ENCODE measurements at places on chromosomes 12 and 14.

DNA sequence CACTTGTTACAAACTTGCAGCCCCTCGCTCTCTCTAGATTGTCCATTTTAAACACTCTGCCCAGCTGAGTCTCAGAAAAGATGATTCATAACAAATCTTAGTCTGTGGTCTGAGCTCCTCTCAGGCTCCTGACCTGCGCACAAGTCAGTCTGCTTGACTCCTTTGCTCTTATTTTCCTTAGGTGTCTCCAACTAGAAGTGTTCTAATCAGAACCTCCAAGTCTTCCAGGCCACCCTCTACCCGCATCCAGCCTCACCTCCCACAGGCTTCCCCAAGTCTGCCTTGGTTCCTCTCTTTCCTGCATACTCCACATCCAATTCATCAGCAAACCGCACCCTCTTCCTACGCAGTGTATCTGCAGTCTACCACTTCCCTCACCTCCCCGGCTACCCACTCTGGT, 42.4 kb upstream of the BDKRB2 start:
- no peak for DNase-seq

DNA sequence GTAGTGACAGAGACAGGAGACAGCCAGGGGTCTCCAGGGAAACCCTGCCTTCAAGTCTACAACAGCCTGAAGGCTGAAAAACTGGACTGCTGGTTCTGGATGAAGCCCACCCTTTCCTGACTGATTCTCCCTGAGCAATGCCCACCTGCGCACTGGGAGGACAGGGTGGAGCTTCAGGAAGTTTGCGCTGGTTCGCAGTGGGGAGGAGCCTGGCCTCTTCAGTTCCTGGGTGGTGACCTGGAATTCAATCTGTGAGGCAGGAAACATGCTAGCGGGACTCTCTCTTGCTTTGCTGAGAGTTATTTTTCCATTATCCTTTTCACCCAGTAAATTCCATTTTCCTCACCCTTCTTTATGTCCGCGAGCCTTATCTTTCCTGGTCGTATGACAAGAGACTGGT, 600.8 kb downstream of the TRHDE start:
- DNase-seq = no peak

DNA sequence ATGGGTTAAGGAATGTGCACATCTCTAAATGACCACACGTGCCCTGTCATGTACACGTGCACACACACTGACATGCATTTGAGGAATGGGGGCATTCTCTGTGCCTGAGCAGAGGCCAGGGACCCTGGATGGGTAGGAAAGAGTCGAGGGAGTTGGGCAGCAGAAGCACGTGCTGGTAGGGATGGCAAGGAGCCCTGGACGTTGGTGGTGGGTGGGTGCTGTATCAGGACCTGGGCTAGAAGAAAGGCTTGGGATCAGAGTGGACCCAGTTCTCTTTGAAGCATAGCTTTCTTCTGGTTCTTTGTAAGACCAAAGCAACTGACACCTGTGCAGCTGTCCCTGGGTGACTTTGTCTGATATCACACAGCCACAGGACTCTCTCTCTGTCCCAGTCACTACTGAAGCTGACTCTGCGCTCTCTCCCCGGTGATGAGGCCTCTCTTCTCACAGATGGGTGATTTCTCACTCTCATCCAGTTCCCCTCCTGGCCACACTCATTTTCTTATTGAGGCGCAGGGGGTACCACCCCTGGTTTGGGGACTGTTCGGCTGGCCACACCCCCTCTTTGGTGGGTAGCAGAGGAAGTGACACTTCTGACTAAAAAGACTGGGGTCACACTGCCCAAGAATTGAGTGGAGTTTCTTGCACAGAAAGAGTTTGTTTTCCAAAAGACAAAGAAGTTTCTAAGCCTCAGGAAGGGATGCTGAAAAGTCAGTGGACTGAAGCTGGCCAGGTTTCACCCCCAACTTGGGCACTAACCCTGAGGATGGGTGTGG, 171.7 kb upstream of the RTL1 start:
- DNase-seq = no peak

DNA sequence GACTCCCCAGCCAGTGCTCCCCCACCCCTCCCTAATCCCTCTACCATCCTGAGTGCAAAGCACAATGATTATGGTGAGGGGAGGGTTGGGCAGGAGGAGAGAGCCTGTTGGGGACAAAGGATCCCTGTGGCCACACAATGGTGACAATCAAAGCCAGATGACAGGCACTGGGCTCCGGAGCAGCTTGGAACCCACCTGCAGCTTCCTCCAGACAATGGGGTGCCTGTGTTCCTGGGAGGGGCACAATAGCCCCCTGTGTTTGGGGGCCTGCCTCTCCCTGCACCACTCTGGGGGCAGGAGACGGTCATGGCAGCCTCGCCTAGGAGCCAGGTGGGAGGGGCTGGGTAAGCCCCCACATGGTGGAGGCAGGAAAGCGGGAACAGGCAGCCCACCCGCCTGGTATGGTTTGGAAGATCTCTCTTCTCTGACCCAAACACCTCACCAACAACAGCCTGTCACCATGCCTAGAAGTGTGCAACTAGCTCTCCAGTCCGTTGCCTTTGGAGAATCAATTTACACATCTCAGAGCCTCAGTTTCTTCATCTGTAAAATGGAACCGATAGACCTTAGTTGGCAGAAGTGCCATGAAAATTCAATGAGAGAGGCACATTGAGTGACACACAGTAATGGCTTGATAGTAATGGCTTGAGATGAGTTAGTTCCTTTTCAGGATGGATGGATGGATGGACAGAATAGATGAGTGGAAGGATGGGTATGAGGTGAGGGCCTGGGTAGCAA, 53.0 kb downstream of the MVK start:
- DNase-seq = no peak

DNA sequence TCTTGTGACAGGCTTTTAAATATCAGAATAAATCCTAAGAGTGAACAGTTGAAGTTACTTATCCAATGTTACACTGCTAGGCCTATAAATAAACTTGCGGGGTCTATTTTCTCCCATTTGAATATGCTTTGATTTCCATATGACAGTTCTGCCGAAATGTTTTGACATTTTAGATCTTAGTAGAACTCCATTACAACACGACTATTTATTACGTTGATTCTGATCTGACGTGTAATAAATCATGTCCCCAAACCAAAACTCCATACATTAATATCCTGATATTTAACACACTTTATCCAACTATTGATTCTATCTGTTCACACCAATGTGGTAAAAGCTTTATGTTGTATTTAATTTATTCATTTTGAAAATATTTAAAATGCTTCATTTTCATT, 16.1 kb upstream of the NEMF start:
- no peak for DNase-seq

DNA sequence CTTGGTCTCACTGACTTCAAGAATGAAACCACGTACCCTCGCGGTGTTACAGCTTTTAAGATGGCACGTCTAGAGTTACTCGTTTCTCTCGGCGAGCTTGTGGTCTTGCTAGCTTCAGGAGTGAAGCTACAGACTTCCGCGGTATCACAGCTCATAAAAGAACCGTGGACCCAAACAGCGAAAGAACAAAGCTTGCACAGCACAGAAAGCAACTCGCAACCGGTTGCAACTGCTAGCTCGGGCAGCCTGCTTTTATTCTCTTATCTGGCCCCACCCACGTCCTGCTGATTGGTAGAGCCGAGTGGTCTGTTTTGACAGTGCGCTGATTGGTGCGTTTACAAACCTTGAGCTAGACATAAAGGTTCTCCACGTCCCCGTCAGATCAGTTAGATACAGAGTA, 4.2 kb upstream of the CLEC4C start:
- DNase-seq = no peak

Measured in CD4-positive, alpha-beta T cell treated with Interleukin-17A for 4 hours (primary cell).